T-helper 1 cell (primary cell): ENCODE measurements at places on chromosomes 4 and X.

DNA sequence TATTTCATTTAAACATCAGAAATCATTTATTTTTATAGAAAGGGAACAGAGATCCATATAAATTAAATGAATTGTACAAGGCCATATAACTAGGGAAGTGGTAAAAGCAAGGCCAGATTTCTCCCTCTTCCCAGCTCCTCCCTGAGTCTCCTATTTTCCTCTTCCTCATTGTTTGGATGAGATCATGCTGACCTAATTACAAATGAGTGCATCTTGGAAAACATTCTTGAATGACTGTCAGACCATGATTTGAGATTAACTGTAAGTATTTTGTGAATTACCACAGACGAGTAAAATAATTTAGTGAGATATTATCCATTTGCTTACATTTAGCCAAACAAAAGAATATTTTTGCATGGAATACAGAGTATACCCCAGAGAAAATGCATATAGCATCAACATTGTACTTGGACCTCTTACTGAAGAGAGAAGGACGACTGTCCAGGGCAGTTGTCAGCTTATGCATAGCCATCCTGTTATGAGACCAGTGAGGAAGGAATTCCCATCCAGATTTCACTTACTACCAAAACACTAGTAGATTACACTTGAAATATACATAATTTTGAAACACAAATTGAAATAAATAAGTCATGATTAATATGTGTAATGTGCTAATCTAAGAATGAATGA is 47.3 kb downstream of the SLAIN2 start:
- DNase-seq: no peak

DNA sequence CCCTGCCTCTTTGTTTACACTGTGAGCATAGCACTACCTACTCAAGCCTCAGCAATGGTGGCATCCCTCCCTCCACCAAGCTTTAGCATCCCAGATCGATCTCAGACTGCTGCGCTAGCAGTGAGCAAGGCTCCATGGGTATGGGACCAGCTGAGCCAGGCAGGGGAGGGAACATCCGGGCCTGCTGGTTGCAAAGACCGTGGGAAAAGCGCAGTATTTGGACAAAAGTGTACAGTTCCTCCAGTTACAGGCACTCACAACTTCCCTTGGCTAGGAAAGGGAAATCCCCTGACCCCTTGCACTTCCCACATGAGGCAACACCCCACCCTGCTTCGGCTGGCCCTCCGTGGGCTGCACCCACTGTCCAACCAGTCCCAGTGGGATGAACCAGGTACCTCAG is 26.5 kb downstream of the EGF start:
- DNase-seq: no peak

DNA sequence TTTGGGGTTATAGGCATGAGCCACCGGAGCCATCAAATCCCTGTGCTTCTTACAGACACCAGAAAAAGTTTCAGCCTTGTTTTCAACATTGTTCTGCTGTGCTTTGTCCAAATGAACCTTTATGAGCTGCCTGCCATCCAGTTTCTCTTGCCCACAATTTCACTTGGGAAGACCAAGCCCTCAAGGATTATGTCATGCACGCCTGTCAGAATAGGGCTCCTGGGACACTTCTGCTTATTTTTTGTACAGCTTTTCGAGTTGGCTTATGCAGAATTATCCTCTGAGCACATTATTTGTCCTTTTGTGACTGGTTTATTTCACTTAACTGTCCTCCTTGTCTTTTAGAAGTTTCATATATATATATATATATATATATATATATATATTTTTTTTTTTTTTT is 16.2 kb downstream of the UBE2K start:
- no peak for DNase-seq

DNA sequence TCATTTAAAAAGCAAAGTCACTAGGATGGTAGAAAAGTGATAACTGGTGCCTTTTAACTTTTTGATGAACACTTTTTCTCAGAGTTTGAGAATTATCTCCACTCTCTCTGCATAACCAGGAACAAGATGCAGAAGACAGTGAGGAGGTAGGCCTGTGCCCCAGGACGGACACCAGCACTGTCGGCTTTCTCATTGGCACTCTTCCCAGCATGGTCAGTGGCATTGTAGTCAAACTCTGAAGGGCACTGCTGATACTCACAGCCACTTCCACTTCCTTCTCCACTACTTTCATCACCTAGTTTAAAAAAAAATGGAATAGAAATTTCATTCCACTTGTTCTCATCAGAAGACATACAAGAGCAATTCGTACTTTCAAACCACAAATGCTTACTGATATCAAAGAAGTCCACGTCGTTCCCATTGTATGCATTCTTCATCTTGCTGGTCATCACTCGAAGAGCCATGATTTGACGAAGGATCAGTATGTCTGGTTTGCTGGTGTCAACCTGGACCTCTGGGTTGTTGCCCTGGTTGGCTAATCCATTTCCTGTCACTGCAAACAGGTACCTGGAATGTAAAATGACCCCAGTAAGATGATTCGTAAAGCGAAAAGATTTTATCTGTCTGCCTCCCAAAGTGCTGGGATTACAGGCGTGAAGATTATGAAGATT is 84.8 kb upstream of the TFDP3 start:
- no peak for DNase-seq

GRCh38 chrX:41802958-41803357 is 79.0 kb downstream of the GPR82 start:
- DNase-seq: no peak

- DNase-seq: no peak
Observed at GRCh38 chr4:65089666-65090065, 580.6 kb downstream of the EPHA5 start.

GRCh38 chrX:123172869-123173268 is 11.2 kb upstream of the GRIA3 start:
- DNase-seq: no peak

GRCh38 chr4:184269879-184270430 is 52.3 kb upstream of the ENPP6 start:
- no peak for DNase-seq

- no peak for DNase-seq
Observed at GRCh38 chrX:115251458-115252233, 17.8 kb upstream of the LRCH2 start.

DNA sequence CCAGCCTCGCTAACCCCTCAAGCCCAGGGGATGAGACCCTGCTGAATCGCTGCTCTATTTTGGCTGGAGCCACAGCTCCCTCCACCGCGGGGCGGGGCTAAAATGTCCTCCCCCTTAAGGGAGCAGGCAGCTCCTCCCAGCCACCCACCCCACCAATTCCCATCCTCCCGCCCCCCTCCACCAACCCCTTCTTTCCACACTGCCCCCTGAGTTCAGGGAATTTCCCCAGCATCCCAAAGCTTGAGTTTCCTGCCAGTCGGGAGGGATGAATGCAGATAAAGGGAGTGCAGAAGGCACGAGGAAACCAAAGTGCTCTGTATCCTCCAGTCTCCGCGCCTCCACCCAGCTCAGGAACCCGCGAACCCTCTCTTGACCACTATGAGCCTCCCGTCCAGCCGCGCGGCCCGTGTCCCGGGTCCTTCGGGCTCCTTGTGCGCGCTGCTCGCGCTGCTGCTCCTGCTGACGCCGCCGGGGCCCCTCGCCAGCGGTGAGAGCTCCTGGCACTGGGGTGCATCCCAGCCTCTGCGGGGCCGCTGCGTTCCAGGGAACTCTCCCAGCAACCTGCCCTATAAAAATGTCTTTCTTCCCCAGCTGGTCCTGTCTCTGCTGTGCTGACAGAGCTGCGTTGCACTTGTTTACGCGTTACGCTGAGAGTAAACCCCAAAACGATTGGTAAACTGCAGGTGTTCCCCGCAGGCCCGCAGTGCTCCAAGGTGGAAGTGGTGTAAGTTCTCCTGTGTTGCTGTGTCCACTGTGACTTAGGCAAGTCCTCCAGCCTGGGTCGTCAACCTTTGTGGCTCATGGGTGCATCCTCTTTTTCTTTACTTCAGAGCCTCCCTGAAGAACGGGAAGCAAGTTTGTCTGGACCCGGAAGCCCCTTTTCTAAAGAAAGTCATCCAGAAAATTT is at the start of gene CXCL6:
CXCL6 (plus strand) TSS at position 306 of the 907 bp plus-strand sequence; CDS start at position 379, 73 bp downstream.
- no peak for DNase-seq

DNA sequence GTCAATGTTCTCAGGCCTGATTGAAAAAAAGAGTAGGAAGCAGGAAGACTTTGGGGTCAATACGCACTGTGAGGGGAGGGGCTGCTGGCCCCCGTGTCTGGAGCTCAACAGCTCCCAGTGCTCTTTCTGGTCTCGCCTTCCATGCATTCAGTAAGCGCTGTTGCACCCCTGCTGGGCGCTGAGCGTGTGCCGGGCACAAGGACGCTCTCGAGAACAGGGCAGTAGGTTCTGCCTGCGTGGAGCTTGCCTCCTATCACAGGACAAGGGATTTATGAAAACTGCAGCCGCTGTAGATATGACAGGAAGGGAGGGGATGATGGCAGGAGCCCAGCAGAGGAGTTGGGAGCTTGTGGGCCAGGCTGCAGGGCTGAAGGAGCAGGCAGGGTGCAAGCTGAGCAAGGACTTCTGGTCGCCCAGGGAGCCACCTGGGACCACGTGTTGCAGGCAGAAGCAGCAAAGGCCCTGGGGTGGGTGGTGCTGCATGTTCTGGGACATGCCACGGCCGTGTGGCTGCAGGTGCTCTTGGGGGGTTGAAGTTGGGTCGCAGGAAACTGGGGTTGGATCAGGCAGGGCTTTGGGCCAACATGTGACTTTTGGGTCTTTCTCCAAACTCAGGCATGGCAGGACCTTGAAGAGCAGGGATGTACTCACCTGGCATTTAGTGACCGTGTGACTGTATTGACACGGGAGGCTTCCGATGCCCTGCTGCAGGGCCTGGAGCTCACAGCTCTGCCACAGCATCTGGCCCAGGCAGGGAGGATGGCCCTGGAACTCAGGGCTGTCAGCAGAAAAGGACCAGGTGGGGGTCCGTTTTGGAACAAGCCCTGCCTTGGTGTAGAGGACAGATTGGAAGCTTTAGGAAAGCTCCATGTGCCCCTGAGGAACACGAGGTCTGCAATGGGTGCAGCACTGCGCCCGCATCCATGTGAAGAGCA is 97.9 kb downstream of the CPZ start:
- DNase-seq: no peak

GRCh38 chrX:101397779-101398178 is 7.0 kb downstream of the RPL36A start:
- DNase-seq: no peak

- DNase-seq: no peak
Observed at GRCh38 chrX:133403984-133404383, 11.3 kb downstream of the GPC4 start.

- no peak for DNase-seq
Observed at GRCh38 chr4:52659722-52660261, 691 bp upstream of the USP46 start.

DNA sequence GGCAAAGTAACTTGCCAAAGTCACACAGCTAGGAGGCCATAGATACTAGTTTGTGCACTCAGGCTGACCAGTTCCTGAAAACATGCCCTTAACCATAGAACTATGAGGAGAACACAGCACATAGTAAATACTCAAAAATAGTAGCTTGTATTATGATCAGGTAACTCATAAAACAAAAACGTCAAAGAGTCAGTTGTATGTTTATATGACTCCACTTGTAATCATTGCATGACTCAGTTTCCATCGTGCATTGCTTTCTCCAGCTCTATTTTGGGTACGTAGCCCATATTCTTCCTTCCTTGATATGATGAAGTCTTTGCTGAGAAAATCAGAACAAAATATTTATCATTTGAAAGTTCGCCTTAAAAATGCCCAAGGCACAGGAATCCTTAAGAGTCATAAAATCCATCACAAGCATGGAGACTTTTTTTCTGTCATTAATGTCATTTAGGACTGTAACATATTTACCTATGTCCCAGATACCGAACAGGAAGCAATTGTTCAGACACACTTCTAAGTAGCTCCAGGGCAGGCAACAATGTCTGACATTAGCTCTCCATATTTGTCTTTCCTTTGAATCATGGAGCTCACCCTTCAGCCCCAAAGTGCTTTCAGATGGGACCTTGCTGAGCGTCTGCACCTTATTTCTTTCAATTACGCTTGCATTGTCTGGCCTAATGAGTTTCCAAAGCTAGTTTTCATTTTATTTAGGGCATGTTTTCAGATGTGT is 11.2 kb upstream of the MID1 start:
- no peak for DNase-seq

DNA sequence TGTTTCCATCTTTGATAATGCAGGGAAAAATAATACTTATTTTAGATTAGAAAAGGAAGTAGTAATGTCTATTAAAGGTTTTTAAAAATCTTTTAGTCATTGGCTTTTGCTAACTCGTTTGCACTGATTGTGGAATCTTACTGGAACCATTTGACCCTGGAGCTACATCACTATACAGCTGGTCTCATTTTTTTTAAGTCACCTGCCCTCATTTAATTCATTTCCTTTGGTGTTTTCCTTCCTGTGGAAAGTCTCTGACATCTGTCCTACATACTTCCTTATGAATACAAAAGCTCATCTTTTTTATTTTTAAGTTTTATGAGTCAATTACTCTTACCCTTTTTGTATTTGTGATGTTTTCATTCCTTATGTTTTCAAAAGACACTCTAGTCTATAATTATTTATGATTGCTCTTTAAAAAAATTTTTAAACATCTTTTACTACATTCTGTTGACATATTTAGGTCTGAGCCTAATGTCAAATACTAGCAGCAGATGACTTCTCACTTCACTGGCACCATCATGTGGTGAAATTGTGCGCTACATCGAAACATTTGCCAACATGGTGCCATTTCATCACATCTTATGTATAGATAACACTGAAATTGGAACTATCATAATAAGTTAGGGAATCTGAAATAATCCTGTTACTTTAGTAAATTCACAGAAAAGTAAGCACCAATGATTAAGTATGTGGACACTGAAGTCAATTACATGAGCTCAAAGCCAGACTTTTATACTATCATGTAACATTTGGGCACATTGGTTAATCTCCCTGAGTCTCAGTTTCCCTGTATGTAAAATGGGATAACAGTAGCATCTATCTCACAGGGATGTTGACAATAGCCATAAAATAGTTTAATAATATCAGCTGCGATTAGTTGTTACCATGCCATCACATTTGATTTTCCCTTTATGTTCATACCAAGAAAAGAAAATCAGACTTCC is 9.4 kb upstream of the MMAA start:
- no peak for DNase-seq

GRCh38 chr4:81346719-81347118 is 125.0 kb downstream of the RASGEF1B start:
- no peak for DNase-seq

- no peak for DNase-seq
Observed at GRCh38 chr4:137601934-137602333, 69.6 kb upstream of the PCDH18 start.
